Right lobe of liver (tissue), 6 donors: ENCODE measurements at places on chromosomes 3 and 15.

GRCh38 chr15:70096215-70097062 is 1.3 kb downstream of the TLE3 start:
- peak; percentile 68 for DNase-seq

DNA sequence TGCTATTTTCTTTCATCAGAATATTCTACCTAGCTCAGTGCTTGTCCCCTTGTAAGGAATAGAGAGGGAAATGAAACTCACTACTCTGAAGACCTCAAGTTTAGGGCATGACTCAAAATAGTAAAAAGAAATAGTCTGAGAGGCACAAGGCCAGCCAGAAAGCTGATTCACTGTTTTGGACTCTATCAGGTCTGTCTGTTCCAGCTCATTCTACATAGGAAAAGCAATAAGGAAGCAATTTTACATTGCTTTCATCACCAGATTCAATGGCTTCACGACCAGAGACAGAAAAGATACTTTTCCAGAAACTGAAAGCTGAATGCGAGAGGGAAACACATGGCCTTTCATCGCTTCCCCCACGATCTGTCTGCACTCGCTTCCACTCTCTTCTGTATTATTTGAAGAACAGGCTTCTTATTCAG is 276.0 kb downstream of the GBE1 start:
- DNase-seq, result no peak

GRCh38 chr3:143302638-143303171 is 183.1 kb downstream of the CHST2 start:
- DNase-seq, result peak; percentile 50

- no peak for DNase-seq
Observed at GRCh38 chr3:138257986-138258385, 70.9 kb downstream of the ARMC8 start.

GRCh38 chr15:83871808-83872559 is 218.1 kb downstream of the ADAMTSL3 start:
- no peak for DNase-seq
